ENCODE measurements at places on chromosomes 12 and 14.

DNA sequence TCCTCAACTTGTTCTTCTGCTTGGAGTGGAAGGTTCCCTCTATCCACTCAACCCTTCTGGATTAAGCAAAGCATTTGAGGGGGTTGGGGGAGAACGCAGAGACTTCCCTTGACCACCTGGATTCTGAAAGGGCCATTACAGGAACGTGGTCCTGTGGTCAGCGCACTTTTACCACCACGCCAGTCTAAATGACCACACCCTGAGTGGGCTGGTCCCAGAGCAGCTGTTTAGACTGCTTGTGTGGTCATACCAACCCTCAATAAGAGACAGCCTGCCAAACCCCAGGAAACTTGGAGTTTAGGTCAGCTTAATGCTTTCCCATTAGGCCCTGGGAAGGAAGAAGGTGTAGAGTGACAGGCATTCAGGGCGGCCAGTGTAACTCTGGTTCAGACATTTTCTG is 165.5 kb upstream of the ATP2B1 start:
- DNase-seq: no peak

- no peak for DNase-seq
Observed at GRCh38 chr12:90916516-90916915, 38.5 kb downstream of the CCER1 start.

- no peak for DNase-seq
Observed at GRCh38 chr14:21043974-21044618, 1.9 kb downstream of the RNASE7 start.

DNA sequence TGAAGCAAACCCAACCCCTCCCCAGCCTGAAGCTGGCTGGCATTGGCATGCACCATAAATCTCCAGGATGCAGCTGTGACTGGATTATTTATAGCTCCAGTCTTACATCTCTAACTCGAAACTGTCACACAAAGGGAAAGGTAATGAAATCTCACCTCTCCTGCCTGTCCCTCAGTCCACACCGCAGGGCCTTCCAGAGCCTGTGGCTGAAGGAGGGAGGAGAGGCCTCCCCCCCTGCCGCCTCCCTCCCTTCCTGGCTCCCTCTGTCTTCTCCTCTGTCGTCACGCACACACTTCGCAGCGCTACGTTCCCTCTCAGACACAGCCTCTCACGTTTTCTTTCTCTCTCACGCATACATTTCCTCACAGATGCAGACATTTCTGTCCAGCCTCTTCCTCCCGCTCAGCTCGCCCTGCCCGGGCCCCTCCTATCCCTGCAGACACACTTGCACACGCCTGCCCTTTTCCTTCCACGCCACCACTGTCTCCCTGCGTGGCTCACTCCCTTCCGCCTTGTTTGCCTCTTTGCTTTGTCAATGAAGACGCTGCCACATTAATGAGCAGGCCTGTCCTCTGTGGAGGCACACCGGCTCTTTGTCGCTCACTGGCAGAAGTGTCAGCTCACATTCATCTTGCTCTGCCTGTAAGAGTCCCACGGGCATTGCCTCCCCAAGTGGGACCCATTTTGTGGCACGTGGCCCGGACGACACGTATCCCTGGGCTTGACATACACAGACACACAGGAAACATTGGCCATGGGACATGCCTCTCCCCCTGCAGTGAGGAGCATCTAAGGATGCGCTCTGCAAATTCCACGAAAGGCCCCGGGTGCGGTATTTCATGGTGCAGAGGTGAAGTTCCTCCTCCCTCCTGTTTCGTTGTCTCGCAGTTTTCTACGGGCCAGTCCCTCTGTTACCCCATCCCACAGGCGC is 27.9 kb downstream of the IRF2BPL start:
- DNase-seq: peak; percentile 50

DNA sequence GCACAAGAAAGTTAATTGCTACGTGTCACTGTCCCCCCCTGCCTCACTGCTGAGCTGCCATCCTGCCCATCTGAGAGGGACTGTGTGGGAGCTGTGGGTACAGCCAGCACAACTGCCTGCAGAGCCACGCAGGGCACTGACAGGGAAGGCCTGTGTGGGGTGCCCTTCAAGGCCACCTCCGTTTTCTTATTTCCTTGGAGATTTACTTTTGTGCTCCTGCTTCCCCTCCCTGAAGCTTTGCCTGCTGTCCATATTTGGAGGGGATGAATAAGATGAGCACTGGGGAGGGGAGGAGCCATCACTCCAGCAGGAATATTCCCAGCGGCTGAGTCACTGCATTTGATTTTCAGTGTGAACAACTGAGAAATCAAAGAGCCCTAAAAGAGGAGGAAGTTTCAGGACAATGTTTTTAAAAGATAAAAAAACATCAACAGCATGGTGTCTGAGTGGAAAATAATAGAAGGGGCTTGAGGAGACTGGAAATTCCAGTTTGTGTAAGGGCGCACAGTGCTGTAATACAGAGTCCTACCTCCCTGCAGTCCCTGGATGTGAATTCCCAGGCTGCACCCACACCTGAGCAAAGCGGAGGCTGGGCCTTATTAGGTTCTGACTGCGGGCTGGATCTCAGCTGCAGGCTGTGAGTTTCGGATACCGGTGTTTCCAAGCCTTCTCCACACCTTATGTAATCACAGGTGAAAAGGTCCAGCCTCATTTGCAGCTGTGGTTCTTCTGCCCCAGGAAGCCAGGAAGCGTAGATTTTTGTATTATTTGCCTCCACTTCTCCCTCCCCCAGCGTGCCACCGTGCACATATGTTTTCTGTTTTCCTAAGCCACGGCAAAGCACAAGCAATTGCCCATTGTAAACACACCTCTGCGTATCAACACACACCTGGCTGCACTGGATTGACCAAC is 192.6 kb upstream of the BCL2L14 start:
- no peak for DNase-seq

GRCh38 chr12:100801320-100801719 is 6.7 kb downstream of the ANO4 start:
- no peak for DNase-seq

- DNase-seq: no peak
Observed at GRCh38 chr12:81245907-81246570, 168.2 kb downstream of the ACSS3 start.

DNA sequence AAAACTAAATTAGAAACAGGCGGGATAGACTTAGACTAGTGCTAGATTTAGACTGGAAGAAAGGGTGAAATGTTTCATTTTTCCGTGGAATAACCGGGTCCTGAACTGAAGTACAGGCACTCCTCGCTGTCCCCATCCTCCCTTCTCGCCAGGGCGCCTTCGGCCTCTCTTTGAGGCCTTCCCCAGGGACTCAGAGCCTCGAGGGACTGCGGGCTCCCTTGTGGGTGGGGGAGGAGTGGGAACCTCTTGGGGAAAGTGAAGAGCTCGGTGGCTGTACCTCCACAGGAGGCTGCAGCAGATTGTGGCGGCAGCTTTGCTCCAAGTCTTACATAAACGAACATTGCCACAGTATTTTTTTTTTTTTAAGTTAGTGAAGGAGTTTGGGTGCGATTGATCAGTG is 1988.8 kb upstream of the FLRT2 start:
- DNase-seq: no peak

DNA sequence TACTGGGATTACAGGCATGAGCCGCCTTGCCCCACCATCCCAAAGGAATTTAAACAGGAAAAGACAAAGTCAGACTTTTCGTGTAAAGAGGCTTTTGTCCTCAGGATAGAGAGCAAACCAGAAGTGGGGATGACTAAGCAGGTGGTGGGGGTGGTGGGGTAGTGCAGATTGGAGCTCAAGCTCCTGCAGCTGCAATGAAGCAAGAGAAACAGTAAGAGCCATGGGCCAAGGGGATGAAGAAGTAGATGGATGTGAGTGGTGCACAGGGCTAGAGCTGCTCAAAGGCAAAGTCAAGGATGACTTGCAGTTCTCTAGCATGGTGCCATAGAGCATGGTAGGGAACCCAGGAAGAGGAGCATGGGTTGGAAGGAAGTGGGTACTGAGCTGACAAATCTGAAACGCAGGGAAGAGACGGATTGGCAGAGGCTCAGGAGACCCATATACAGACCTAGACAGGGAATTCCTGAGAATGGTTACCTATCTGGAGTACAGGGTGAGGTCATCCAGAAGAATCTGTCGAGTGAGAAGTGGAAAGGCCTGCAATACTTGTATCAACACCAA is 11.4 kb upstream of the RNF34 start:
- no peak for DNase-seq

Measured in cerebellar cortex (tissue), 1 donor.